ENCODE measurements at places on chromosomes 3 and 15.

DNA sequence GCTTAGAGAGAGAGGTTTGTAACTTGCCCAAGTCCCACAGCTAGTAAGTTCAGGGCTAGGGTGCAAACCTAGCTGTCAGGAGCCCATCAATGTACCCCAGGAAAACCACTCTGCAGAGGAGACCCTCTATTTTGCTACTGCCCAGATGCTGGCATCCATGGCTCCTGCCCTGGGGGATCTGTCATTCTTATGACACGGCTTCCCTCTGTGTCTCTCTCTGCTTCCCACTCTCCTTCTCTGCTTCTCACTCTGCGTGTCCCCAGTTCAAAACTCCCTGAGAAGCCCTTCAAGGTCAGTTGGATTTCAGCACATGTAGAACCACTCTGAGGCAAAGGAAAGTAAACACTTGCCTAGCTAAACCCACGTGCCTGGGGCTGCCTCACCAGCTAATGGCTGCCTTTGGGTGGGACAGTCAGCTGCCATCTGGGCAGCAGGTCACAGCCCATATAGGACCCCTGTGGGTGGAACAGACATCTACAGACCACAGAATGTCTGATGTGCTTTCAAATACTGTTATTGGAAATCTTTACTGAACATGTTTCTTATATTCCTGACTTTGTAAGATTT is 29.4 kb upstream of the SLCO2A1 start:
- no peak for DNase-seq

DNA sequence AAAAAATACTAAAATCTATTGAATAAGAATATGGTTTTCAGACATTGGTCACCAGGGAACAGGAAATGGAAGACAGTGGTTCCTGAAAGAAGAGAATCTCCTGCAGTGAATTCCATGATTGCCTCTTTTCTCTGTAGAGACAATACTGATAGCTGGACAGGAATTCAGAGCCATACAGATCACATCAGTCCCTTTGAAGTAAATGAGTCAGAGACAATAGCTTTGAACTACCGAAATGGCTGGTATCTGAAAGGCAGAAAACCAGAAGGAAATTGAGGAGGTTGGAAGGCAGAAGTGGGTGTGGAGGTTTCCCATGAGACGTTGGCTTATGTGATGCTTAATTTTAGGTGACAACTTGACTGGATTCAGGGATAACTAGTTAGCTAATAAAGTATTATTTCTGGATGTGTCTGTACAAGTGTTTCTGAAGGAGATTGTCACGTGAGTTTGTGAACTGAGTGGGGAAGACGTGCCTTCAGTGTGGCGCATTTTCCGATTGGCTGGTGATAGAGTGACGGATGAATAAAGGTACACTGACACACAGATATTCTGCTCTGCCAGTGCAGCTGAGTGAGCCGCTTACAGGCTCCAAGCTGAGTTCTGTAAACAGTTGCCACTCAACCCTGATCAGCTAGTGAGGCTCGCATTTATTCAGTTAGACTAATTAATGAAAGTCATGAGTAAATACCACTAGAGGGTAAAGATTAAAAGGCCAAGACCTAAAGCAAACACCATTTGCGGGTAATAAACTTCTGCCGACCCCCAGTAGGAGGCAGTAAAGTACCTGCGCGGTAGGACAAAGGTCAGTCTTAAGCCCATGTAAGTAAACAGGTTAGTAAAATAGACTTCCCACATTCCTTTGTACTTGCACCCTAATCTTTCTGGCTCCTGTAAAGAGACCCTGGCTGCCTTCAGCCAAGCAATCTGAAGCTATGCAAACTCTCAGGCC is 1298.6 kb downstream of the SI start:
- no peak for DNase-seq

DNA sequence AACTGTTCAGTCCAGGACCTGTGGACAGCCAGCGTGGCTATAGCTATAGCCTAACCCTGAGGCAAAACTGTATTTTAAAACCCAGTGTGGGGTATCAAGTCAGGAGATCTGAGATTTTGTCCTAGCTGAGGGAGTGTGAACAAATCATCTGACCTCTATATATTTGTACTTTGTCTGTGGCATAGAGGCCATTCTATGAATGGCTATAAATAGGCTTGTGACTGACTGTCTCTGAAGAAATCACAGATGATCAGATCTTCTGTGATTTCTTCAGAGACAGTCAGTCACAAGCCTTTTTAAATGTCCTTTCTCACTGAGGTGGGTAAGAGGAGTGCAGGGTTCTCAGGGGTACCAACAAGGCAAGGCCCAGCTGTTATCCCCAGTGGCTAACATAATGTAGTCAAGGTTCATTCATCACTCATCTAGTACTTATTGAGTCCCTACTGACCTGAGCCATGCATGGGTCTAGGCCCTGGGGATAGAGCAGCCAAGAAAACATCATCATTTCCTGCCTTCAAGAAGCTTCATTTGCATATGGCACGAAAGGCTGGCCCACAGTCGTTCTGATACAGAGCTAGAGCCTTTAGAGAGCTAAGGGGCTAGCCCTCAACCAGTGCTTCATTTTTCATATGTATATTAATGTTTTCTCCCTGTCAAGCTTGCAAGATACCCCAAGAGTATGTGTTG is 53.3 kb downstream of the TIPARP start:
- DNase-seq = peak; percentile 8

DNA sequence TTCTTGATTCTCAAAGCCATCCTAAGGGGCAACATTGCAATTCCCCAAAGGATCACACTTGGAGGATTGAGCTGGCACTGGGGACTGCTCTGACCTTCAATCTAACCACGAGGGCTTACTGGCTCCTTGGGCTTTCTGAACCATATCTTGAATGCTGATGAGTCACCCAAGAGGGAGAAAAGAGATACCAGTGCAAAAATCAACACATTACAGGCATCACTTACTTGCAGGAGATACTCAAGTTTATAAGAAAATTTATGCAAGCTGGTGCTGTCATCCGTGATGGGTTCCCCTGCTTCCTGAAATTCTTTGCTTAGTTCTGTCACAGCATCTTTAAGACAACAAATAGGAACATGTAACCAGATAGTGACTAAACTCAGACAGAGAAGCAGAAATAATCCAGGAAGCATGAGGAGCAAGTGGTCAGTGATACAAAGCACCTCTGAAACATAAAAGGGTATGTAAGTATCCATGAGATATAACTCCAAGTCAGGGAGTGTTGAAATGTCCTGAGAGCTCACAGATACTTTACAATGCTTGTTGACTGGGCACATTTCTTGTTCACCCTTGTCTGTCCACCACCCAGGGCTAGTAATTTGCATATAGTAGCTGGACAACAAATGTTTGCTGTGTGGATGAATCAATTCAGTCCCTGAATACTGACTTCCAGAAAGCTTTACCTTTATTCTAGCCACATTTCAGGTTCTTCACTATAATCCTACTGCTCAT is 14.1 kb downstream of the FYCO1 start:
- no peak for DNase-seq

GRCh38 chr15:29149738-29150075 is 119.9 kb downstream of the NSMCE3 start:
- no peak for DNase-seq

GRCh38 chr3:148816427-148816826 is 11.2 kb upstream of the CPB1 start:
- no peak for DNase-seq

Measured in OCI-LY7 (cell line).